Calu3 (cell line): ENCODE measurements at places on chromosomes 11 and 22. TPM values are rescaled to one million over a fixed set of nuclear protein-coding genes. Genes with fewer than 3 reads are reported as not detected.

GRCh38 chr11:117582433-117582832, 214.6 kb downstream of the DSCAML1 start:
- DNase-seq, result no peak

Gene TRMT2A
- total RNA-seq, result 63.0 and 71.9 TPM in 2 replicates

GRCh38 chr22:17159504-17159951, 451 bp upstream of the HDHD5 start:
- DNase-seq, result peak; percentile 54

Gene PIK3C2A
- 70.2 and 75.9 TPM in 2 replicates for total RNA-seq

DNA sequence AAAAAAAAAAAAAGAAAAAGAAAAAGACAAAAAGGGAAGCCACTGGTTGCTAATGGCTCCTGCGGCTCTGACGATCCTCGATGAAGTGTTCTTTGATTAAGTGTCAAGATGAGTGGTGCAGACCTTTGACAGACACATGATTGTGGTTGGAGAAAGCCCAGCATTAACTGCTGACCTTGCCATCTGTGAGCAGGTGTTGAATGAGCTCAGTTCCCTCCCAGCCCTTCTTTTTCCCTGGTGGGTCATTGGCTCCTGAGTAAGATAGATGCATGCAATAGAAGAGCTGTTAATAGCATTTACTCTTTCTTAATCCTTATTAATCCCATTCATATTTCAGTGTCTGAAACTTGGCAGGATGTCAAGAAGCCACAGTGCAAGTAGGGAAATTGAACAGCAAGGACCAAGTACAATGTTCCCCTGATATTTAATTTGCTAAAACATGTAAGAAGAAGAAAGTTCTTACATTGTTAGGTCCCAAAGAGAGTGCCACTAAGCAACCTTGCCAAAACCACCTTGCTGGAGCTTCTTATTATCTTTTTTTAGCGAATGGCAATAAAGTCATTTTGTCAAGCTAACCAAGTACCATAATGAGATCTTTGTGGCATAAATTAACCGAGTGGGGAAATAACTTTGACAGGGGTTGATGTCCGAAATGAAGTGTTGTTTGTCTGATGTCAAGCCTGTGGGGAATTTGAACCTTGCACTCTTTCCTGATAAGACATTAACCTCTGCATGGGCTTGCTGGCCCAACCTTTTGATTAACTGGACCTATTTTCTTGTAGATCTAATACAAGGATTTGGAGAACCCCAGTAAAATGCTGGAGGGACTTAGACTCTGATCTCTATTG, 113.7 kb downstream of the PTPRJ start:
- DNase-seq, result peak; percentile 45

Gene LAYN
- total RNA-seq, result 0.32 and 0.47 TPM in 2 replicates

DNA sequence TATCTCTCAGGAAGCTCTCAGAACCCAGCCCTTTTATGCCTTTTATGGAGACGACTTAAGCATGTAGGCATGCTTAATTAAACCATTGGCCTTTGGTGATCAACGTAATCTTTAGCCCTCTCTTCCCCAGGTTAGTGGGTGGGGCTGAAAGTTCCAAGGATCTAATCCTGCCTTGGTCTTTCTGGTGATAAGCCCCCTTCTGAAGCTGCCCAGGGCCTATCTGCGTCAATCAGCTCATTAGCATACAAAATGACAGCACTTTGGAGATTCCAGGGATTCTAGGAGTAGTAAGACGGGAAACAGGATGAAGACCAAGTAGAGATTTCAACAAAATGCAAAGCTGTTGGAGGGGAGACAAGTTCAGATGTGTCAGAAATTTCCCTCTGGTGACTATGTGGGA, 3.1 kb downstream of the FAM118A start:
- DNase-seq, result no peak

GRCh38 chr11:126341760-126342161, 13.7 kb upstream of the ST3GAL4 start:
- DNase-seq, result no peak

GRCh38 chr11:115276191-115276590, 228.0 kb downstream of the CADM1 start:
- no peak for DNase-seq

GRCh38 chr11:79244241-79244772, 196.5 kb downstream of the TENM4 start:
- no peak for DNase-seq

- no peak for DNase-seq
Observed at GRCh38 chr11:10813945-10814344, 5.2 kb upstream of the EIF4G2 start.

GRCh38 chr11:42319921-42320320, 860.5 kb upstream of the LRRC4C start:
- no peak for DNase-seq

- DNase-seq, result no peak
Observed at GRCh38 chr11:20193307-20193706, 33.0 kb upstream of the DBX1 start.

Gene BCL2L13
- total RNA-seq, result 47.1 and 49.3 TPM in 2 replicates

GRCh38 chr11:117222991-117223740, 8.7 kb downstream of the PCSK7 start:
- no peak for DNase-seq

Gene ESAM
- total RNA-seq, result 1.0 and 1.1 TPM in 2 replicates

Gene CRYAB
- total RNA-seq, result 0.66 and 1.9 TPM in 2 replicates

DNA sequence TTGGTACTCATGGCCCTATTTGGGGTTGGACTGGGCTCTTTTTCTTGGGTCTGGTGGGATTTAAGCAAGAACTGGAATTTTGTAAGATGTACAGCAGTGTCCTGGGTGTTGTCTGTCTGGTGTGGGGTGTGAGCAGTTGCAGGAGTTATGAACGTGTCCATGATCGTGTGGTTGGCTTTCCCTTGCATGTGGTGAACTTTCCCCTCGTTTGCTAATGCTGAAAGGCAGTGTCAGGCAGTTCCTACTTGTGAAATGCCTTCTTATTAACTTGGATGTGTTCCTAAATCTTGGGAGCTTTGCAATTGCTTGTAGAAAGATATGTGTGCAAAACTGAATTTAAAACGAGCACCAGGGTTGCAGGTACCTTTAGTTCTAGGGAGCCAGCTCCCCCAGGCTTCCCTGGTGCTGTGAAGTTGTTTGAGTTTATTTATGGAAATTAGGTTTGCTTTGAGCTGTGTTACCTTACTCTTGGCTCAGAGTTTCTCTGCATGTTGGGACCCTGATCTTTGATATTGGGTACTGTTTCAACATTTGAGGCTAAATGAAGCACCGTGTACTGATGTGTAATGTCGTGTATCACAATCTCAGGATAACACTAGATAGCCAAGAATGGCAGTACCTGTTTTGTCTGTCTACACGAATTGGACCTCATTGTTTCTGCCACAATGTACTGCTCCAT, 35.8 kb upstream of the HSD17B12 start:
- DNase-seq, result no peak

DNA sequence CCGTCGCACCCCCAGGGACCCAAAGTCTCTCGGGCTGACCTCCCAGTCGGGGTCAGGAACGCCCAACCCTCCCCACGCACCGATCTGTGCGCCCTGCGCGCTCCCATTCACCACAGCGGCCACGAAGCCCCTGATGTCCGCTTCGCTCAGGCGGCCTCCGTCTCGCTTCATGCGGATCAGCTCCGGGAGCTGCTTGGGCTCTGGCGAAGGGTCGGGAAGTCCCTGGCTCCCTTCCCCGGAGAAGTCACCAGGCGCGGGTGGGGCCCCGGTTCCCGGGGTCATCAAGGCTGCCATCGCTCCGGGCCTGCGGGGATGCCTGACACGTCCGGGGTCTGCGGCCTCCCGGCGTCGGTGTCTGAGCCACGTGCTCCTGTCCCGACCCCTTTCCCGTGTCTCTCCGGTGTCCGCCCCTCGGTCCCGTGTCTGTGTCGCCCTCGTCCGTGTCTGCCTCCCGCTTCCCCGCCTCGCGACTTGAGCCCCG, 356 bp downstream of the TYMP start:
- no peak for DNase-seq
